Effector memory CD4-positive, alpha-beta T cell (primary cell): ENCODE measurements at places on chromosomes 6 and 20.

DNA sequence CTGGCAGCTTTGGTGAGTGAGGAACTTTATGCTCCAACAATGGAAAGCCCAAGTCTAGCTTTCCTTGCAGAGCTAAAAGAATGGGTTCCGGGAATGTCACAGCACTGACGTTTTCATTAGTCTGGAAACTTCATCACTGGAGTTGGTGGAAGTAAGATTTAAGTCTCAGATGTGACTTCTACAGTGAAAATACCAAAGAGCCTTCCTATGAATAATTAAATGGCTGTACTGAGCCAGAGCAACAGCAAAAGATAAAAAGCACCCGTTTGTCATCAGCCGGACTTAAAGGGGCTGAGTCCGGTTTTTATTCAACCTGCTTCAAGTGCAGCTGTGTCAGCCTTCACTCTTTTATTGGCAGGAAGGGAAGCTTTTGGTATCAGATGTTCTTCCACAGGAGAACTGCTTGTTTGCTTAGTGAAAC lies 46.5 kb upstream of the SHLD1 start:
- no peak for DNase-seq

DNA sequence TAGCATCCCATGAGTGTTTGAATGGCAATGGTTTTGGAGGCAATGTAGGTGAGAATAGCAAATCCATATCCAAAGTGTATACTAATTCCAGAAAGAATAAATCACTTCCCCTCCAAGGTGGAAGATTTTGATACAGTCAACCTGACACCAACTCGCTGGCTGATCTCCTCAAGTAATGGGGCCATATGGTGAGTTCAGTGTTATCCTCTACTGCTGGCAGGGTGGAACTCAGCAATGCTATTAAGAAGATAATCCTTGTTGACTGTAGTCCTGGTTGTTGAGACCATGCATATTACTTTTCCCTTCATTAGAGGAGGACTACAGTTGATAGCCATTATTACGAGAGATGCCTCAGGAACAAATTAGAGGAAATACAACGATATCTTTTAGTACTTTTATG lies 17.8 kb upstream of the HLA-DQB1 start:
- DNase-seq = no peak

DNA sequence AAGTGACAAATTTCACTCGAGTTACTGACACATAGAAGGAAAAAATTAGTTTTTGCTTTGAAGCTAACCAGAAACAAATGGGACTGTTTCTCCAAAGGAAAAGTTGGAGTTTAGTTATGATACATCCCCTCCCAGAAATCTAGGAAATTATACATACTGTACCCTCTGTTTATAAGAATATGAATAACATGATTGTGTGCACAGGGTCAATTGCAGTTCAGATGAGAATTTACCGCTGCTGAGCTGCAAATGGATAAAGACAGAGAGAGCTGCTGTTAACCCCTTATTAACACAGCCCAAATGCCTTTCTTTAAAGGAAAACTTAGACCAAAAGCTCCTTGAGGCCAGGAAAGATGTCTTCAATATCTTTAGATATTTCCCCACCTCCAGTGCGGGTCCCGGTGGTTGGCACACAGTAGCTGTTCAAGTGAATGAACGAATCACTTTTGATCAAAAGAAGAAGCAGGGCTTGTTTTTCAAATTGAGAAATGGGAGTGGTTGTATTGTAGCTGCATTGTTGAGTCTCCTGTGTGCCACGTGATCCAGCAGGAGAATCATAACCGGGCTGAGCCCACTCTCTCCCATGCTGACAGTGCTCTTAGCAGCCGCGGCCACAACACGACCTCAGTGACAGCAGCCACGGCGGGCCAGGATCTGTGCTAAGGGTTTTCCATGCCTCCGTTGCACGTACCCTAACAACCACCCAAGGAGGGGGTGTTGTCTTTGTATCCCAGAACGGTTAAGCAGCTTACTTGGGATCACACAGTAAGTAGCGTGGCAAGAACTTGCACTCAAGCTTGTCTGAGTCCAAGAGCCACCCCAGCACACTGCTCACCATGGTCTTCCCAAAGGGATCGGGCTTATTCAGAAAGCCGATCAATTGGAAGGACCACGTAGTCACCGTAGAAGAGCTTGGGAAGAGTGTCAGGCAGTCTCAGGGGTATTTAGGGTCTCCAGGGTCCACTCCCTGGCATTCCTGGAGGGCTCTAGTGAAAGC lies 53.5 kb upstream of the BMP6 start:
- DNase-seq = no peak

DNA sequence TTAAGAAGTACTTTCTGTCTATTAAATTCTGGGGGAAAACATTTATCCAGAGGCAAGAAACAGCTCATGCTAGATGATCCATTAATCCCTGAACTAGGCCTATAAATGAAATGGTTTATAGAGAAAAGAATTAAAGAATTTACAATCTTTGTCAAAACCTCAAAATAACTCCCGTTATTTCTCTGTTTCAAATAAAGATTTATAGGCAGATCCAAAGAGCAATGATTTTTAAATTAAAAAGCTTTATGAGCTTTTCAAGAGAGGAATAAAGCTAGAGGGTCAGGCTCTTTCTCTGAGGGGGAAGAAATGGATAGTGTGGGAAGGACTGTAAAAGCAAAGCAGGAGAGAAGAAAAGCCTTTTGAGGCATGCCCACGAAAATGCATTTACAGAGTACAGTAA lies 82.5 kb upstream of the OGFRL1 start:
- no peak for DNase-seq

DNA sequence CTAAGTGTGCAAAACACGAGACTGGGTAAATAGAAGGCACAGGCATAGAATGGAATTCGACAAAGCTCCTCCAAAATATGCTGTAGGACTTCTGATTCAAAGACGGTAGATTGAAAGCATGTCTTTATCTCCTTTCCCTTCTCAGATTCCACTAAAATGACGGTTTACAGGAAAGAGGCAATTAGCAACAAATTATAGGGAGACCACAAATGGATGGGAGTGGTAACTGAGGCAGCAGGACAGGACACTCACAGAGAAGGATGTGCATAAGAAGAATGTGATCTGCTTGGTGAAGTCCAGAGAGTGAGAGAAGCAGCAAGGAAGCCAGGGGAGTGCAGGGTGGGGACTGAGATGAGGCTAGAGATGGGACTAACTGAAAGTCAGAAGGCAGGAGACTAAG lies 113.4 kb upstream of the MRPS10 start:
- DNase-seq = no peak

- no peak for DNase-seq
Measured at GRCh38 chr20:33284284-33284683, 1.3 kb downstream of the BPIFB1 start.

DNA sequence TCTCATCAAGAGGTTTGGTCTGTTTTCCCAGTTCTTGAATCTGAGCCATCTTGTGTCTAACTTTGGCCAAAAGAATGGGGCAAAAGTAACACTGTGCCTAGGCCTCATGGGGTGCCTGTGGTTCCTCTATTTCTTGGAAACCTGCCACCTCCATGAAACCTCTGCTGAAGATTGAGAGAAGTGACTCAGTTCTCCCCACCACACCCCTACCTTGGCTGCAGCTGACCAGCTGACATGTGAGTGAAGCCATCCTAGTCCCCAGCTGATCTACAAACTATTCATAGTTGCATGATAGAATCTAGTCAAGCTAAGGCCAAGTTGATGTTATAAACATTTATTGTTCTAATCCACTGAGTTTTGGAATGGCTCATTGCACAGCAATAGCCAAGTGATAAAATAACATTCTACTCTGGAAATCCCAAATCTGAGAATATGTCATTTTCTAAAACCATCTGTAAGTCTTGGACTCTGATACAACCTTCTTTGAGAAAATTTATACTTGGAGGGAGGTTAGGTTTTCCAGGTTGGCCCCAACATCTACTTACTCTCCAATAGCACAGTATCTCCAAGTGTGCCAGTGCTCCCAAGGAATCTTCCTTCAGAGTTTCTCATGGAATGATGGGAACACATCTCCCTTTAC lies 107.0 kb upstream of the SMLR1 start:
- DNase-seq = no peak

GRCh38 chr6:117956386-117956785 lies 49.3 kb downstream of the SLC35F1 start:
- DNase-seq = no peak

DNA sequence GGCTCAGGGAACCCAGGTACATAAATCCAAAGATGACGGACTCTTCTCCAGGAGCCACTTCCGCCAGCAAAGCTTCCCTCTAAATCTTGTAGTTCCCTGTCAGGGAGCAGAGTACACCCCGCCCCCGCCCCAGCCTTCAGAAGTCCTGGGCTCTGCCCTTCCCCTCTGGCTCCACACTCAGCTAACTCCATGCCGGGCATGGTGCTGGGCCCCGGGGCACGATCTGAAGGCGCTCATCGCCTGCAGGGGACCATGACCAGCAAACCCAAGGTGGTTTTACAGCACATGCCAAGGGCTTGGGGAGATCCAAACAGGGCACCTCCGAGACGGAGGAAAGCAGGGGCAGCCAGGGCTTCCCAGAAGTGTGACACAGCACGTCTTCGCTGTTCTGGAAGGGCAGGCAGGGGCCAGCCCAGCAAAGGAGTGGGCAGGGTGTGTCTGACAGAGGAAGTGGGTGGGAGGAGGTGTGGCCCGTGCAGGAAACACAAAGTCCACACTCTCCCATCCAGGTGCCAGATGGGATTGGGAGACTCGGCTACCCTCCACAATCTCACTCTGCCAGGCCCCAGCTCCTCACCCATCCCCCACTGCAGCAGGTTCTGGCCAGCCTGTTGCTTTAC lies 41.6 kb upstream of the SLC22A2 start:
- no peak for DNase-seq

- no peak for DNase-seq
Measured at GRCh38 chr6:55496201-55496600, 82.8 kb downstream of the HMGCLL1 start.

DNA sequence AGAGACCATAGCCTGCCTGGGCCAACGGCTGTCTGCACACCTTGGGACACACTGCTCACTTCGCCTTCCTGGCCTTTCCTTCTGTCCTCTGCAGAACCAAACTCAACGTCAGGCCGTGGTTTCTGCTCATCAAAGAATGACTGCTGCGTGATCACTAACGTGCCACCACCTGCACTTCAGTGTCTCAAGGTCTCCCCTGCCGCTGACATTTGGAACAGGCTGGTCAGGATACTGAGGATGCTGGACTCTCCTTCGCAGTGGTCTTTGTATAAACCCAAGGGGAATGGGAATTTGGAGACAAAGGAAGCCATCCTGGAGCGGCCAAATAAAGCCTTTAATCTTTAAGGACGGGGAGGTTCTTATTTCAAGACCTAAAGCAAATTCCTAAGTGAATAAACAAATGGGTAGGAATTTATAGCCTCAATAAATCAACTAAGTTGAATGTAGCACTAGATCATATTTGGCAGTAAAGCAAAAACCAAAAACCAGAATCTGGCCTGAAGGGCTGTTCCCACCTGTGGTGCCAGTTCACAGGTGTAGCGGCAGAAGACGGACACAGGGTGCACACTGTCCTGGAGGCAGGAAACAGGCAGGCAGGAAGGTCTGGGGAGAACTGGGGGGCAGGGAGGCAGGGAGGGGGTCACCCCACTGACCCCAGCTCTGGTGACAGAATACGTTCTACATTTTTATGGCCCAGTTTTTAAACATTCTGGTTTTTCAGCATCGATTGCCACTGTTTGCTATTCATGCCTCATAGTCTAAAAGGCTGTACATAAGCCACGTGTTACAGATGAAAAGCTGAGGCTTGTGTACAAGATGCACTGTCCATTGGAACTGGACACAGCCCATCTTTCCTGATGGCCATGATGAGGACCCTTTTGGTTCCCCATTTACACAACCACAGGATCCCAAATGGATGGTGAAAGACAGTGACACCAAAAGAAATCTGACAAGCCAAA lies 36.6 kb downstream of the ABHD12 start:
- no peak for DNase-seq

DNA sequence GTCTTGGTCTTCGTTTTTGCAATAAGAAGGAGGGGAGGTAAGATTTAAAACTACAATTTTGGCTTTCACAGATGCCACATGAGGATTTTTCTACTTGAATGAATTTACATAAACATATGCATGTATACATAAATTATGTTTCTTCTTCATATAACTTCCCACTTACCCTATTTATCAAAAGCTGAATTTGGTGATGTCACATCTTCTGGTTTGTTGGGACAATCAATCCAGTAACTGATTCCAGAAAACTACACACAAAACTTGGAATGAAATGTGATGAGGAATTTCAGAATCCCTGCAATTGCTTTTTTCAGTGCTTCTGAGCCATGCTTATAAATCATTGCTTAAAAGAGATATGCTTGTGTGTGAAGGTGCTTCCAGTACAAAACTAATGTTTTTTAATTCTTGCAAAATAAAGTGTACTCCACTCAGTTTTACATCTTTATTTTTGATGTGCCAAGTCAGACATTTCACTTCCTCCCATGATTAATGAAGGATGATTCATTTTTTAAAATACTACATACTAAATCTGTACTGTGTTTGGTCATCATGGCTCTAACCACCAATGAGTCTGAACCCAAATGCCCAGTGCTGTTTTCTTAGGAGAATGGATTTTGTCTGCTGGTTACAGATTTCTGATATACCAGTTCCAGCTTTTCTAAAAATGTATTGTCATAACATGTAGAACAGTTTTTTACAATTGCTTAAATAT lies 32.1 kb upstream of the RIN2 start:
- DNase-seq = no peak

DNA sequence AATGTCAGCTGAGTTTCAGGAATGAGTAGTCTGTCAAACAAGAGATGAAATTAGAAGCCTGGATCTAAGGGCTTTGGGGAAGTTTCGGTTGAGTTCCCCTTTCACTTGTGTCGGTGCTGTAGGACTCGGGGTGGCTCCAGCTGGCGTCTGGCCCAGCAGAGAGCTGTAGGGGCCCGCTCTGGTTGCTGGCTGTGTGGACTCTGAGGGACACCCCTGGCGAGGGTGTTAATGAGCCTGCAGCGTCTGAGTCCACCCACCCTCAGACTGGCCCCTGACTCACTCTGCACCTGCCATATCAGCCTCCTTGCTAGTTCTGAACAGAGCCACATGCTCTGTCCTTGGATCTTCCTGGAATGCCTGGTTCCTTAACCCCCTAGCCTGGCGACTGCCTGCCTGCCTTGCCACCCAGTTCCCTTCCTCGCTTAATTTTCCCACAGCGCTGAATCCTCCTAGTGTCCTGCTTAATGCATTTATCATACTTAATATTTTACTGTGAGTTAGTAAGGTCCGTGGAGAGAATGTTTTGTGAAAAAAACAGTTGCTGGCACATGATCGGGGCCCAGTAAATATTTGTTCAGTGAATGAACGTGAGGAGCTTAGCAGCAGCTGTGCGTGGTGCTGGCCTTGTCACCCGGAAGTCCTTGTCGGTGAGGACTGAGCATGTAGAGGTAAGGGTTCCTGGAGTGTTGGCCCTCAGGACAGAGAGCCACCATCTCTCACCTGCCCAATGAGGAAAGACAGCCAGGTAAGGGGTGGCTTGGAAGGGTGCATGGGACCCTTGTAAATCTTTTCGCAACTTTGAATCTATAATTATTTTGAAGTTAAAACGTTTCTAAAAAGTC lies 1.6 kb downstream of the DNAJC5 start:
- DNase-seq = no peak
